ENCODE measurements at places on chromosomes 13 and 19. TPM values are rescaled to one million over a fixed set of nuclear protein-coding genes. Genes with fewer than 3 reads are reported as not detected.

FUT1 gene
- total RNA-seq: 3.1 TPM

CYP4F3 gene
- not detected for total RNA-seq

HRC gene
- total RNA-seq: 1.3 TPM

LRP3 gene
- 23.8 TPM for total RNA-seq

SPIB gene
- not detected for total RNA-seq

NCCRP1 gene
- 2.9 TPM for total RNA-seq

NCAN gene
- total RNA-seq: not detected

KLK12 gene
- total RNA-seq: not detected

MATK gene
- total RNA-seq: 1.8 TPM

CLDND2 gene
- not detected for total RNA-seq

CLEC17A gene
- not detected for total RNA-seq

ADAT3 gene
- total RNA-seq: 1.1 TPM

ZNF530 gene
- total RNA-seq: 6.9 TPM

NOVA2 gene
- 3.6 TPM for total RNA-seq

TBC1D17 gene
- 31.8 TPM for total RNA-seq

RNF17 gene
- not detected for total RNA-seq

Measured in breast epithelium (tissue), 4 donors.